ENCODE measurements at places on chromosomes 2 and 18.

- no peak for DNase-seq
Measured at GRCh38 chr18:79657342-79657996, 22.1 kb upstream of the CTDP1 start.

DNA sequence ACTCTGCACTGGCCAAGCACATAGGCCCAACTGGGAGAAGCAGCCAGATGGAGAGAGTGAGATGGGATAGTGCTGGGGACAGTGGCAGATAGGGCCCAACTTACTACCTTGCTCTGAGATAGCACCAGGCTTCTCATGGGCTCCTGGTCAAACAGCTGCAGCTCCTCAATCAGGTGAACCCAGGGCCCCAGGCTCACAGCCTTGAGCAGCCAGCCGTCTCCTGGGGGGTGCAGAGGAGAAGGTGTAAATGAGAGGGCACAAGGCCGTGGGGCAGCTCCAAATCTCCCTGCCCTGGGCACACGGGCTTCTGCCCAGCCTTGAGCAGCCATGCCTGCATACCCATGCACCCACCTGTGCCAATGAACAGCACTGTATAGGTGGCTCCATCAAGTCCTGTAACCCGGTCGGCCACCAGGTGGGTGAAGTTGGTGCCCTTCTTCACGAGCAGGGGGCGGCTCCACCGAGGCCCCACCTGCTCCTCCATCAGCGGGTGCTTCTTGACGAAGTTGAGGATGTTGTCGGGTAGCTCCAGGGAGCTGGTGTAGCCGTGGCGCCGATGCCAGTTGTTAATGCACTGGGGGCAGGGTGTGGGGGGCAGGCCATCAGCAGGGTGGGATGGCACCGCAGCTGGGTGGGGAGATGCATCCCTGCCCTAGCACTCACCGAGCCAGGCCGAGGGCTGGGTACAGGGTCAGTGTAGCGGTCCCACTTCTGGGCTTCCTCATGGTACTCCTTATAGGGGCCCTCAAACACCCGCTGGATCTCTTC lies 5.9 kb upstream of the ANKRD39 start:
- DNase-seq = no peak

- DNase-seq = no peak
Measured at GRCh38 chr2:28291811-28292440, 100.7 kb upstream of the FOSL2 start.

GRCh38 chr2:229591611-229592010 lies 122.7 kb downstream of the DNER start:
- DNase-seq = no peak

DNA sequence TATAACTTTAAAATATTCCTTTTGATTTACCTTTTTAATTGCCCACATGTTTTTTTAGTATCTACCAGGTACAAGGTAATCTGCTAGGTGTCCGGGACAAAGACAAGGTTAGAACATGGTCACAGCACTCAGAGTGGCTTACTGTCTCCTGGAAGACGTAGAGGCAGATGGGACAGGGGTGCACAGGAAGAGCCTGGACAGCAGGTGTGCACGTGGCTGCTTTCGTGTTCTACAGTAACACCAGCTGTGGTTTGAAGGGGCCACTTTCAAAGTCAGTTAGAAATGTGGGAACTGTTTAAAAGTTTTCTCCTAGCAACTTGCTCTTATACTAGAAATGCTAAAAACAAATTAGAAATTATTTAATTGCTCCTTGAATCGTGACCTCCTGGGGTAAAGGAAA lies 102.9 kb upstream of the ALPP start:
- no peak for DNase-seq

DNA sequence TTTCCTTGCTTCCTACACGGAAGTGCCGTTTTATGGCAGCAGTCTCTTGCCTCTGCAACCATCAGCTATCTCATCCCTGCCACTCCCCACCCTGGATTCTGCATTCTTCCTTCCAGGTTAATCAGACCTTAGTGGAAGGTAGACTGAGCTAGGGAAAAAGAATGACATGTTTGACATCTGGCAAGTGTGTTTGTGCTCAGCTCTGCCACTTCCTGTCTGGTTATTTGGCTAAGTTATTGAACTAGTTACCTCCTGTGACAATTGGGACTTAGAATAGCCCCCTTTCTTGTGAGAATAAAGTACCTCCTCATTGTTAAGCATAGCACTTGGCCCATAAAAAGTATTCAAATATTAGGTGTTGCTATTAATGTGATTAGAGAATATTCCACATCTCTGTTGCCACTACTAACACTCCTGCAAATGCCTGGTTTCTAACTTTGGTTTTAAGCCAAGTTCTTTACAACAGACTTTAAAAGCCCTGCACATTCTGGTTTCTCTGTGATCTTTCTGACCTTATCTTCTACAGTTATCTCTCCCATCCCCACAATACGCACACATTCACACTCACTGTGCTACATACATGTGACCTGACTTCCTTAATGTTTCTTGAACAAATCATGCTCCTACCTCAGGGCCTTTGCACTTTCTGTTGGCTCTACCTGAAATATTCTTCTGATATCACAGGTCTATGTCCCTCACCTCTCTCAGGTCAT lies 10.8 kb upstream of the MAPRE2 start:
- DNase-seq = no peak

Data from activated T-helper 1 cell treated with Interleukin-2 at 50 U/mL for 16 hours (primary cell).